Testis (tissue), 5 donors: ENCODE measurements at places on chromosomes 16 and 17. TPM values are rescaled to one million over a fixed set of nuclear protein-coding genes. Genes with fewer than 3 reads are reported as not detected.

GRCh38 chr16:25256695-25257469 lies 763 bp downstream of the ZKSCAN2 start:
- no peaks in the 10 kb centered on the region for H3K27me3 ChIP-seq
- peak overlapping the region; percentile 92 for H3K4me3 ChIP-seq
- H3K27ac ChIP-seq = peak overlapping the region; percentile 99
- DNase-seq = no peak
- H3K36me3 ChIP-seq = no peaks in the 10 kb centered on the region
- H3K4me1 ChIP-seq = peaks cover 27% of the 10 kb centered on the region

The GH1 gene
- not detected for total RNA-seq

- no peak overlapping the region for H3K4me3 ChIP-seq
- H3K36me3 ChIP-seq = no peaks in the 10 kb centered on the region
- H3K27ac ChIP-seq = no peak overlapping the region
- H3K27me3 ChIP-seq = no peaks in the 10 kb centered on the region
- DNase-seq = no peak
- peaks cover 9% of the 10 kb centered on the region for H3K4me1 ChIP-seq
Observed at GRCh38 chr16:29858149-29858849, 4.7 kb downstream of the CDIPT start.

The YWHAE gene
- total RNA-seq = 749 TPM

- no peaks in the 10 kb centered on the region for H3K36me3 ChIP-seq
- no peaks in the 10 kb centered on the region for H3K27me3 ChIP-seq
- H3K27ac ChIP-seq = no peak overlapping the region
- DNase-seq = peak; percentile 40
- H3K4me1 ChIP-seq = peaks cover 22% of the 10 kb centered on the region
Observed at GRCh38 chr17:82878527-82878926, 38.7 kb upstream of the ZNF750 start.

GRCh38 chr17:17692353-17693252 lies 11.3 kb downstream of the RAI1 start:
- peaks cover 47% of the 10 kb centered on the region for H3K4me1 ChIP-seq
- peak overlapping the region; percentile 91 for H3K27ac ChIP-seq
- H3K4me3 ChIP-seq = no peak overlapping the region
- H3K36me3 ChIP-seq = no peaks in the 10 kb centered on the region
- no peak for DNase-seq
- H3K27me3 ChIP-seq = no peaks in the 10 kb centered on the region

- no peak overlapping the region for H3K4me3 ChIP-seq
- no peaks in the 10 kb centered on the region for H3K27me3 ChIP-seq
- no peaks in the 10 kb centered on the region for H3K4me1 ChIP-seq
- H3K27ac ChIP-seq = no peak overlapping the region
Observed at GRCh38 chr17:40622509-40622928, 25.1 kb downstream of the SMARCE1 start.

- H3K27ac ChIP-seq = no peak overlapping the region
- H3K4me1 ChIP-seq = no peaks in the 10 kb centered on the region
- no peaks in the 10 kb centered on the region for H3K36me3 ChIP-seq
- no peak overlapping the region for H3K4me3 ChIP-seq
Observed at GRCh38 chr16:6008670-6009069, 911.1 kb upstream of the EEF2KMT start.

- H3K4me3 ChIP-seq = peak overlapping the region; percentile 86
- no peak for DNase-seq
- H3K36me3 ChIP-seq = no peaks in the 10 kb centered on the region
- peaks cover 3% of the 10 kb centered on the region for H3K4me1 ChIP-seq
- H3K27ac ChIP-seq = no peak overlapping the region
Observed at GRCh38 chr17:32445497-32445896, 1.2 kb downstream of the PSMD11 start.

The CBLN1 gene
- 13.7 TPM for total RNA-seq
